ENCODE measurements at places on chromosomes 16 and 17.

GRCh38 chr17:418421-418751, 65.8 kb upstream of the RPH3AL start:
- peak; percentile 45 for DNase-seq

- no peak for DNase-seq
These were observed 8.0 kb downstream of the FAM171A2 start for GRCh38 chr17:44355642-44356099.

DNA sequence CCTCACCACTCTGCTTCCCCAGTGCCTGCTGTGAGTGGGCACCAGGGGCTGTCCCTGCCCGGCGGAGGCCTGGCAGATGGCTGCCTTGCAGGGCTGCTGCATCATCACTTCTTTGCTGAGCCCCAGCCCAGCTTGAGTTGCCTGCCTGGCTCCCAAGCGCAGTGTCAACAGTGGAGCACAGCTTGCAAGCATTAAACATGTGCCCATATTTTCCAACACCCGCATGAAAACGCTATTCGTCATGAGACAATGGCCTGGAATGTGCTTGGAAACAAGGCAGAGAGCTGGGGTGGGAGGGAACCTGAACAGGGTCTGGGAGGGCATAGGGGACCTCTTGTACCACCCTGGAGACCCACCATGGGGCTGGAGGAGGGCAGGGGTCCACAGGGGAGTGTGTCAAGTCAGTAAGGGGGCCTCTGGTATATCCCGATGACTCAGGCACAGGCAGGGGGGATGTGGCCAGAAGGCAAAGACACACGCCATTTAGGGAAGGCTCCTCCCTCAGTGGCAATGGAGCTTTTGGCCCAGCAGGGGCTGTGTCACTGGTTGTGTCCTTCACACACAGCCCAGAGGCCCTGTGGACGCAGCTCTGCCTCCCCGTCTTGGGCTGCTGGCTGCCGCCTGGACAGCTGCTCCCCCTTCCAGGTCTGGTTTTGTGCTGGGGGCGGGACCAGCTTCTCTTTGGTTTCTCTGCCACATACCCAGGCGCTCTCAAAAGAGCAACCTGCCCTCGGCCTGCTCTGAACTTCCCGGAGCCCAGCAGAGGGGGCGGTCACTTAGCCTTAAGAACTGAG, 17.4 kb upstream of the MTSS2 start:
- no peak for DNase-seq

DNA sequence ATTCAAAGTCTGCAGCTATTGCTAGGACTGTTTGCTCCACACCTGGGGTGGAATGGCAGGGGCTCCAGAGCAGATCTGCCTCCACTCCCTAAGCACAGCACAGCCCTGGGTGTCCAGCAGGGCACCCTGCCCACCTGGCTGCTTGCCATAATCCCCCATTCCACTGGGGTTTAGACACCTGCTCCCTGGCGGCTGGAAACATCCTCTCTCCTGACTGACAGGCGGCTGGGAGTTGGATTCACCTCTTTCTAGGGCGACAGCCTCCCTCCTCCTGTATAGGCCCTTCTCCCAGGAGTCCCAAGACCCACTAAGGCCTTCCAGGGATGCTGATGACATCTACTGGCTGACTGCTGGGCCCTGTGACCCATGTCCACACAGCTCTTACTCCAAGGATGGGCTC, 18.0 kb downstream of the HDAC5 start:
- DNase-seq = no peak

DNA sequence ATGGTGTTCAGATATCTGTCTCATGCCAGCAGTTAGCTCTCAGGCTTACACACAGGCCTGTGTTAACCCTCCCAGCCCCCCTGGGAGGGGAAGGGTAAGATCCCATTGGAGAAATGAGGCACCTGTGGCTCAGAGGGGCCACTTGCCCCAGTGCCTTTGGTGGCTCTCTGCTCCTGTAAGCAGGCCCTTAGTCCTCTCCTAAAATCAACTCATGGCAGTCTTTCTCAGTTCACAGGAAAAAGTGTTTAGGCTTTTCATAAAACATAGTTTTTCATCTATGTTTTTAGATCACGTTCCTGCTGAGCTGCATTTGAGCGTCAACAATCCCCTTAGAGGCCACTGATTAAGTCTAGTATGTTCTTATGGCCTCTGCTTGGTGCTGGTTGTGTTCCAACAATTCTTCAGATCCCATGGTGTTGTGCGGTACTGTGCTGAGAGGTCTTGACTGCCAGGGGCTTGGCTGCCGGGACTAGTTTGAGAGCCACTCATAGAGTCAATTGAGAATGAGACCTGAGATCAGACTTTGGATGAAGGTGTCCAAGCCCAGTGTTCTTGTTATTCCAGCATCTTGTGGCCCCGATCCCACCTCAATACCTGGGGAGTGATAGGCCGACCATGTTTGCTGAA, 10.6 kb downstream of the TAOK2 start:
- DNase-seq = no peak

DNA sequence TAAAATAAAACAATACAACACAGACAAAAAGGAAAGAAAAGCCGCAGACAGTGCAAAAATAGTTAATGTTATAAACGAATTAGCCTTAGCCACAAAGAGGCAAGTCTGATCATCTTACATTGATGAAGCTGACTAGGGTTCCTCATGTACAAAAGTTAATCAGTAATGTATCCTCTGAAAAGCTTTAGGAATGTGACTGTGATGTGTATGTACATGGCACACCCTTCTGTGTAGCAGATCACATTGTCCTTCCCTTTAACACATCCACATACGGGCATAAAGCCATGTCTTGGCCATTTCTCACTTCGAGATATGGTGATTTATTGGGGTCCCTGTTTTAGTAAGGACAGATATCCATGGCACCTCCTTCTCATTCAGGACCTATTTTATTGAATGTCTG, 1327.5 kb upstream of the CDH8 start:
- DNase-seq = no peak

DNA sequence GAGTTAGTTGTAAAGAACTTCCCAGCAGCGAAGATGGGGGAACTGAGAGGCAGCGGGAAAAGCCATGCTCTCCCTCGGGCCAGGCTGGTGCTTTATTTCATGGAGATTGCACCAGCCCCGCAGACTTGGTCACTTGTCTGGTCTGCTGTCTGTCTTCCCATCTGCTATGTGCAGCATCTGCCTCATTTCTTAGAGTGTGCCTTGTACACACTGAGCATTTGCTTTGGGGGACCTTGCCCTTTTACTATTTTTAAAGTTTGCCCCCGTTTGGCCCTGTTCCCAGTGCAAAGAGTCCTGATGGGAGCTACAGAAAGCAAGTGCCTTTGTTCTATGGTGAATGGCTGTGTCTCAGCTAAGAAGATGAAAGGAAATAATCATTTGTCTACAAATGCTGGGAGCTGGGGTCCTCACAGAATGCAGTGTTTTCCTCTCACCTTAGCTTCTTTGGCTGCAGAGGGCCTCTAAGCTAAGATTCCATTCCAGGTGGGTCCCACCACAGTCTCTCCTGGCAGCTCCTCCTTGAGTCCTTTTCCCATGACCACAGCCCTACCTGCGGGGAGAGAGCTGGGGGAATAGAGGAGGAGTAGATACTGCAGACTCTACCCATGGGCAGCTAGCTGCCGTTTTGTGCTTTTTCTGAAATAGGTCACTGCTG, 25.1 kb upstream of the CNOT1 start:
- DNase-seq = no peak

DNA sequence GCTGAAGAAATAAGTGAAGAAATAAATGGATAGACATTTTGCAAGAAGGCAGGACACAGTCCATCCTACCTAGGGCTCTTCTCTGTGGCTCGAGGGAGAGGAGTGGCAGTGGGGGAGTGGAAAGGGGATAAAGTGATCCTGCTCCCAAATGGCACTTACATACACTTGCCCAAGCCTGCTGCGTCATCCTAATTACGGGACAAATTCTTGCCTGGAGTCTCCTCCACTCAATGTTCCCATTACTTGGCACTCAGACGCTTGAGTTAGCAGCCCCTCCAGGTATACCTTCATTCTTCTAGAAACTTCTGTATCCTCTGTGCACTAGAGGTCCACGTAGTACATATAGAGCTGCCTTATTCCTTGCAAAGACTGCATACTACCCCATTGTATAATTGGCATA, 15.7 kb upstream of the MAP3K14 start:
- no peak for DNase-seq

DNA sequence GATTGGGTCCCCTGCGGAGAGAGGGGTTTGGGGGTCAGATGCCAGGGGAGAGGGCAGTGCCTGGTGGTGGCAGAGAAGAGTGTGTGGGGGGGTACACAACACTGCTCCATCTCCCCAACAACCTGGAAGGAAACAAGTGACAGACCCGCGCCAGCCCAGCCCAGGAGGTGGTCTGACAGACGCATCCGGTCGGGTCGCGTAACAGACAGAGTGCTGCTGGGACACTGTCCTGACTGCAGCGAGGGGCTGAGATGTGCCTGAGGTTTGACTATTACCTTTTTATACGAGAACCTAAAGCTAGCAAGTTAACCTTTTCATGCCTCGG, 16.2 kb downstream of the UNC13D start:
- DNase-seq = no peak

- no peak for DNase-seq
These were observed 234.1 kb upstream of the TOM1L1 start for GRCh38 chr17:54666559-54666958.

- DNase-seq = no peak
These were observed 2.0 kb downstream of the OVCA2 start for GRCh38 chr17:2043785-2044184.

DNA sequence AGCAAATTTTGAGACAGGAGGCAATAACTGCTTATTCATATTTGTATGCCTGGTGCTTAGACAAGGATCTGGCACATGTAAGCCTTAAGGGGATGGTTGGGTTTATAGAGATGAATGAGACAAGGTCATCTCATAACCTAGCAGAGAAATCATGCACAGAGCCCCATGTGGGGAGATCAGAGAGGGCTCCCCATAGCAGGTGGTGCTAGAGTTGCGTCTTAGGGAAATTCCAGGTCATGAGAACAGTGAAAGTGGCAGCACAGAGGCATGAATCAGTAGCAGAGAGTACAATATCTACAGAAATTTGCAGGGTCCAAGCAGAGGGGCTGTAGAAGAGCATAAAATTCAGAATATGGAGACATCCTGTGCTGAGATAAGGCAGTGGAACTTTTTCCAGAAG, 57.3 kb downstream of the SLC6A2 start:
- no peak for DNase-seq

DNA sequence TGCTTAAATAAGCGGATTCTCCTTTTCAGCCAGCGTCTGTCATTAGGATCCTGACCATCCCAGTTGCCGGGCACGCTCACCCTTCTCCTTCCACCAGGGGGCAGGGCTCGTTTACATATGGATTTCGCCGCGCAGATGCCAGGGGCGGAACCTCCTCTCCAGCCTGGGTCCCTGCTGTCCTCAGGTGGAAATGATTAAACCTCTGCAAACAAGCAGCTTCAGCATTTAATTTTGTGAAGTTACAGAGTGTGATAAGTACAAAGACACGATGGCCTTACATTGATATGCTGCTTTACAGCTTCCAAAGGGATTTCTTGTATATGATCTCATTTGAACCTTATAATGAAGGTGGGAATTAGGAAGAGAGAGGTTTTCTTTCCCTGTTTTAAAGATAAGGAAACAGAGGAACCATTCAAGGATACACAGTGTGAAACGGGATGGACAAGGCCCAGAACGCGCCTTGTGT, 3.9 kb upstream of the KRT28 start:
- DNase-seq = peak; percentile 75

- DNase-seq = no peak
These were observed 1849.3 kb downstream of the TP53TG3F start for GRCh38 chr16:35308674-35309073.

- peak; percentile 42 for DNase-seq
These were observed 1.8 kb upstream of the HELZ start for GRCh38 chr17:67246653-67247415.

- DNase-seq = peak; percentile 76
These were observed 12.2 kb downstream of the BANP start for GRCh38 chr16:87963400-87963799.

GRCh38 chr16:29927070-29927905, 1.3 kb upstream of the KCTD13 start:
- DNase-seq = no peak

DNA sequence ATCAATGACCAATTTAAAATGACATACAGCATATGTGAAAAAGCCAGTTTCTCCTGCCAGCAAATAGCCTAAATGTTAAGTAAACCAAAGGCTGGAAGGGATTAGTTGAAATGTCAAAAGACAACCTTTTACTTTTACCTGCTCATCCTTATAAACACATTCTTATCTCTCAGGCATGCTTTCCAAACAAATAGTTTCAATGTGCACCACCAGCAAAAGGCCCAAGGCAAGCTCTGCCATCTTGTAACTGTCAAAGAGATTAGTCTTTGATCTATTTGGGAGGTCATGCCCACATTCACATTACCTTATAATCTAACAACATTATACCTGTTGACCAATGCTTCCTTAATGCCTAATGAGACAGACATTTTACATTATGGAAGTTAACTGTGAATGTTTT, 132.2 kb upstream of the NACA2 start:
- no peak for DNase-seq

DNA sequence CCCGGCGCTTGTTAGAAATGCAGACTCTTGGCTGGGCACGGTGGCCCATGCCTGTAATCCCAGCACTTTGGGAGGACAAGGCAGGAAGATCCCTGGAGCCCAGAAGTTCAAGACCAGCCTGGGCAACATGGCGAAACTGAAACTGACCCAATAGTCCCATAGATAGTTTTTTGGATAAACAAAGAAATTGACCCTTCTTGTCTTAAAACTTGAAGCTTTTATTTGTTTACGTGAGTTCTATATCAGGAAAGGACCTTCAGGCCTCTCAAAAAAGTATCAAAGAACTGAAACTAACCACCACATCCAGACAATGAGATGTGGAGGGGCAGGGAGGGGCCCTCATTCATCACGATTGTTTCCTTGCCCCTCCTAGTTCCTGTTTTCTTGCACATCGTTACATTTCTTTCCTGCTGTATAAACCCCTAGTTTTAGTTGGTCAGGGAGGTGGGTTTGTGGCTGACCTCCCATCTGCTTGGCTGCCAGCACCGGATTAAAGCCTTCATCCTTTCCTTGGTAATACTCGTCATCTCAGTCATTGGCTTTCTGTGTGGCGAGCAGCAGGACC, 29.9 kb upstream of the PRM1 start:
- no peak for DNase-seq

GRCh38 chr17:13265311-13265710, 247.5 kb upstream of the ELAC2 start:
- no peak for DNase-seq

- no peak for DNase-seq
These were observed 209.1 kb downstream of the SPECC1 start for GRCh38 chr17:20218272-20218671.

- DNase-seq = no peak
These were observed 18.2 kb downstream of the MPP3 start for GRCh38 chr17:43814714-43815113.

GRCh38 chr17:59846394-59847165, 46.2 kb downstream of the TUBD1 start:
- DNase-seq = no peak

GRCh38 chr17:79341222-79341780, 266.7 kb downstream of the ENGASE start:
- no peak for DNase-seq
